ENCODE measurements at places on chromosomes 5 and 9.

- no peak for DNase-seq
These were observed 81.6 kb downstream of the RAI14 start for GRCh38 chr5:34737731-34738130.

DNA sequence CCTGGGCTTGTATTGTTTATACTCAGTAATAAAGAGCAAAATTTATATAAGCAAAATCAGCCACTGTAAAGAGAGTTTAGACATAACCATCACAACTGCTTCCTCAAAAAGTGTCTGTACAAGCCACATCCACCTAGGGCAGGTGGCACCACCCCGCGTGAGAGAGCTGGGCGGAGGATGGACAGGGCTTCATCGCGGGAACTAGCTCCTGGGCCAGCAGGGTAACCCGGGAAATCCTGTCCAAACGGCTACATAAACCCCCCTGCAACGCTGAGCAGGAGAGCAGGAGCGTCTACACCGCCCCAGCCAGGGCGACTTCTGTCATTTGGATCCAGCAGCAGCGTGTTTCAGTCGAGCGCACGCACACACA lies 1.3 kb downstream of the SLC6A3 start:
- DNase-seq = no peak

- no peak for DNase-seq
These were observed 203.9 kb downstream of the C9orf50 start for GRCh38 chr9:129416821-129417539.

DNA sequence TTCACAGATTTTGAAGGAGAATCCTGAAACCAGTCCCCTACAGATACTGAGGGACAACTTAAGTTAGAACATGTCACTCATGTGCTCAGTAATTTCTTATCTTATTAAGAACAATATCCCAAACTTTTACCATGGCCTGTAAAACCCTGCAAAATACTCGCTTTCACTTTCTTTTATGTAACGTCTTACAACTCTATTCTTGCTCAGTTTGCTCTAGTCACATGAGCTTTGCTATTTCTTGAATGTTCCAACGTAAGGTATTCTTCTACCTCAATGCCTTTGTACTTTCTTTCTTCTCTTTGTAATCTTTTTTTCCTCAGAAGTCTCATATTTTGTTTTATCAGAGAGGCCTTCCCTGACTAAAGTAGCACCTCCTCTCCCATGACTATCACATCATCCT lies 14.1 kb downstream of the TMEM38B start:
- no peak for DNase-seq

- peak; percentile 50 for DNase-seq
These were observed 6.4 kb downstream of the GRIA1 start for GRCh38 chr5:153496835-153497234.

DNA sequence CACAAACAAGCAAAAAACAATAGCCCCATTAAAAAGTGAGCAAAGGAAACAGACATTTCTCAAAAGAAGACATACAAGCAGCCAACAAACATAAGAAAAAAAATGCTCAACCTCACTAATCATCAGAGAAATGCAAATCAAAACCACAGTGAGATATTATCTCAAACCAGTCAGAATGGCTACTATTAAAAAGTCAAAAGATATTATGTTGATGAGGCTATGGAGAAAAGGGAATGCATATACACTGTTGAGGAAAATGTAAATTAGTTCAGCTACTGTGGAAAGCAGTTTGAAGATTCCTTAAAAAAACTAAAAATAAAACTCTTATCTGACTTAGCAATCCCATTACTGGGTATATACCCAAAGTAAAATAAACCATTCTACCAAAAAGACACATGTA lies 28.7 kb upstream of the BARX1 start:
- no peak for DNase-seq

DNA sequence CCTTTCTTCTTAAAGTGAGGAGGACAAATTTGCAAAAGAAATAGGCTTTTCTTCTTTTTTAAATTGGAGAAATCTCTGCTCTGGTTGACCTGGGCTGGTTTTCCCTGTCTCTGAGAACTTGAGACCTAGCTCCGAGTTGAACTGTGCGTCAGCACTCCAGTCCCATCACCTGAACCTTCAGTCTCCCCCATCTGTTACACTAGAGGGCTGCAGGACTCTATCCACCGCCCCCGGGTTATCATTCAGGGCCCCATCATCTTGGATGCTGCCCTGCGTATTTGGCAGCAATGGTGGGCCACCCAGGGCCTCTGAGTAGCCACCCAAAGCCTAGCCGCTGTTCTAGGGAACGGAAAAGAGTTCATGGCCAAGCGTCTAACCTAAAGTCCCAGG lies 2.5 kb downstream of the FOXE1 start:
- no peak for DNase-seq

GRCh38 chr9:88064554-88064953 lies 73.7 kb downstream of the SPATA31C2 start:
- no peak for DNase-seq

- no peak for DNase-seq
These were observed 548 bp downstream of the TERT start for GRCh38 chr5:1294206-1294834.

- peak; percentile 60 for DNase-seq
These were observed 10.9 kb upstream of the LAMC3 start for GRCh38 chr9:130997925-130998596.

DNA sequence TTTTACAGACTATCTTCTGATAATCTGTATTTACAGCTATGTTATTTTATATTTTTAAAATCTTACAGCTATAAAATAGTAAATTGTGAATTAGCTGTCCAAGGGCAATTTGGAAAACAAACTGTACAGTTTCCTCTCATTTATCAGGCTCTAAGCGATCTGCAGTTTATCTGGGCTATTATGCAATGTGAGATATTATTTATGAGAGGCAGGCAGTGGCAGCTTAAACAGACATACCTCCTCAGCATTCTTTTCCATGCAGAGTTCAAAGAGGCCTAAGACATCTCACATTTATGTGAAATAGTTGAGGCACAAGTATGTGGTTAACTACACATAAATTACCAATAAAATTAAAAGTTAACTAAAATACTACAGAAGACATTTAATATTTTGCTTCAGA lies 10.2 kb downstream of the NIPSNAP3B start:
- no peak for DNase-seq

GRCh38 chr5:74594137-74595040 lies 46.1 kb downstream of the ENC1 start:
- DNase-seq = no peak

GRCh38 chr5:150781706-150782614 lies 3.4 kb downstream of the SMIM3 start:
- DNase-seq = peak; percentile 69

DNA sequence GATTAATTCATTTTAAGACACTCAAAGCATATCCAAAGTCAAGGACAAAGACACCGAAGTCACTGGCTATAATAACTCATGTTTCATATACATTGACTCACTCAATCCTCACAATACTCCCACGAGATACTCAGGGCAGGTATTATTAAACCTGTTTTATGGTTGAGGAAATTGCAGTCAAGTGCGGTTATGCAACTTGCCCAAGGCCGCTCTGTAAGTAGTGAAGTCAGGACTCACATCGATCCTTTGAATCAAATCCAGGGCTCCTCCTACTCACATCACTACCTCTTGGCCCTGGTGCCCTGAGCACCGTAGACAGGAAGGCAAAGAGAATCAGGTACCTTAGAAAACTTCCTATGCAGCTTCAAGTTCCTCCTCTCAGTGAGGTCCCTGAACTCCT lies 87.8 kb upstream of the APC start:
- DNase-seq = peak; percentile 97

- DNase-seq = no peak
These were observed 124.4 kb upstream of the COL5A1 start for GRCh38 chr9:134517069-134517680.

- no peak for DNase-seq
These were observed 167.6 kb upstream of the SMIM23 start for GRCh38 chr5:171617817-171618591.

DNA sequence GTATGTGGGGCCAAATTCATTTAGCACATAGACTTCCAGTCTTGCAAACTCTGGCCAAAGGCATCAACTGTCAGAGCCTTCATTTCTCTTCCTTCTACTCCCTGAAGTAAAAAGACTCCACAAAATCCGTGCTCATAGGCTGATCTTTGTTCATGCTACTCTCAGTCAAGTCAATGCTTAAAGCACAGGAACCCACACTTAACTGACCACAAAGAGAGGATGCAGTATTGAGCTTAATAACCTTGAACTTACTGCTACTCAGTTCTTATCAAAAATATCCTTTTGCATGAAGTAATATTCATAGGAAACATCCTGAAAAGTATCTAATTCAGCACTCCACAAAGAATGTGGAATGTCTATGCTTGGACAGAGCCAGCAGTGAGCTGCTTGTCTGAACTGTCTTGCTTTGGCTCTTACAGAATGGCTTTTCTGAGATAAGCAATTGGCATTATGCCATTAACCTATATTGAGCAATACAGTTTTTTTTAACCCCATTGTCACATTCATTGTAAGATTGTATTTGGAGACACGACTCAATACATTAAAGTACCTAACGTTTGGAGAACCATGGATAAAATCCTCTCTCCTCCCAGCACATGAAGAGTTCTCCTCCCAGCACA lies 21.7 kb downstream of the LPAR1 start:
- peak; percentile 69 for DNase-seq

DNA sequence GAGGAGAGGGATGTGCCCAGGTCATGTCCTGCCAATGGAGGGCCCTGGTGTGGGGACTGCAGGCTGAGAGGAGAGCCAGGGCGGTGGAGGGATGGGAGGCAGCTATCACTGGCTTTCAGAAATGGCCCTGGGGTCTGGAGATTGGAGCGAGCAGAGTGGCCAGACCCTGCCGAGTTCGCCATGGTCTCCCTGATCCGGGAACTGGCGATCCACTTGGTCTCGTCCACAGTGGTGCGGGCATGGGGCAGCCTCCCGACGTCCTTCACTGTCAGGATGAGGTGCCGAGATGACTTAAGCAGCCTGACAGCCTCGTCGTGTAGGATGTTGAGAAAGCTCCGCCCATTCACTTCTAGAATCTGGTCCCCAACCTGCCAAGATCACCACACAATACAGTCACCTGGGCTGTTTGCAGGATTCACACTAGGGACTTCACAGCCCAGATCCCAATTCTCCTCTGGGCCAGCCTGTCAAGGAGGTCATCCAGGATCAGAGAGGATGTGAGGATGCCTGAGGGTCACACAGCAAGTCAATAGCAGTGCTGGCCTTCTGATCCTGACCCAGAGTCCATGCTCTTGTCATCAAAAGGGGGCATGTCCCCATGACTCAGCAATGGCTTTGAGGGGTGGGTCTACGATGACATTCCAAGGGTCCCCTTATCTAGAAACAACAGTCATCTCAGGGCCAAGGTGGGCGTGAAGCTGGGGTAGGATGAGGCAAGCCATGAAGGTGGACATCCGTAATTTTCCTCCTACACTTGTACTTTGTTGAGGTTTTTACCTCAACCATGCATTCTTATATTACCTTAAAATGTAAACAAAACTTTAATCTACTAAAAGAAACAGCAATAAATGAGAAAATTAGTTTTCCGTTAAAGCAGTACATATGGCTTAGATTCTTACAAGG lies 38.5 kb upstream of the AKNA start:
- DNase-seq = no peak

GRCh38 chr9:32351845-32352244 lies 32.6 kb upstream of the ACO1 start:
- DNase-seq = peak; percentile 16

GRCh38 chr5:132671000-132671399 lies 2.8 kb upstream of the IL4 start:
- DNase-seq = no peak

- DNase-seq = no peak
These were observed 62.4 kb downstream of the MARCHF3 start for GRCh38 chr5:126967808-126968466.

GRCh38 chr5:172407822-172408221 lies 46.5 kb downstream of the SH3PXD2B start:
- peak; percentile 85 for DNase-seq

DNA sequence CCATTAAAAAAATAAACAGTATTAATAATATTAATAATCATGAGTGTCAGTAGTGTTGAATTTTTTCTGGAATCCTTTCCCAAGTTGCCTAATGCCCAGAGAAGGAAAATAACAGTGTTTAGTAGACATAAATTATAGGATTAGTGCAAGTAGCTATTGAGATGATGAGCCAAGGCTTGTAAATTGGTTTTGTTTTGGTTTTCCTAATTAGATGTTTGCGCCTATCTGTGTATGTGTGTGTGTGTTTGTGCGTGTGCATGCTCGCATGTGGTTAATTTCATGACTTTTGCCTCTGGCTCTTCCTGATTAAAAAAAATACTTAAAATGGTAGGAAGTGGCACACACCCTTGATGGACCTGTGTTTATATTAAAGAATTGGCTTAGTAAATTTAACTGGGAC lies 55.4 kb downstream of the FXN start:
- peak; percentile 24 for DNase-seq

GRCh38 chr5:24353016-24353415 lies 291.8 kb downstream of the CDH10 start:
- DNase-seq = no peak

DNA sequence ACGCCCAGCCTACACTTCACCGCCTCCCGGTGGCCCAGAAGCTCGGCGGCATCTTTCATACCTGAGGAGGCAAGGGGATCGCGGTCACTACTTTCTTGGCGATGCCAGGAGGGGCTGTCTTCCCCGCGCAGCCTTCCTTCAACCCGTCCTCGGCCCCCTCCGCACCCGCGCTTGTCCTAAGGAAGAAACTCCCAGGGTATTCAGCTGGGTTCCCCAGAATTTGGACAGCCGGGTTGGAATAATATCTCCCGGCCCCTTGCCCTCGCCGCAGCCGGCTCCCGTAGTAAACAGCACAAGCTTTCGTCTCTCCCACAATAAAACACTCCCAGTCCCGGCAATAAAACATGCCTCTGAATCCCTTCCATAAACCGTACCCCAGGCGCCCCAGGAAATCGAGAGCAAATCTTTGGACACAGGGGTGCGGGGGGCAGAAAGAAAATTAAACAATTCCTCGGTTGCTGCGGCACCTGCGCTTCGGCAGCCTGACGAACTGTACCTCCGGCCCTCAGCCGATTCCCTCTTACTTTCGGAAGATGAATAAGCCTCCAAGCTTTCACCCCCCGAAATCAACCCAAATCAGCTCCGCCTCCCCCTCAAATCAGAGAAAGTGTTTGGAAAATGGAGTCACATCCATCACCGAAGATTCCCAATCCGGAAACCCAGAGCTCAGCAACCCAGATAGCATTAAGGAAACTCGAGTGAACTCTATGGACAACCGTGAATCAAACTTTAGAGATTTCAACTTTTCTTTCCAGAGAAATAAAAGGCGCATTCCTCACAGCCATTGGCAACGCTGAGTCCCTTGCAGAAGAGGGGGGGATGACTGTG lies 1.1 kb downstream of the OTP start:
- DNase-seq = no peak

- no peak for DNase-seq
These were observed 30.5 kb downstream of the XRCC4 start for GRCh38 chr5:83107692-83108420.

DNA sequence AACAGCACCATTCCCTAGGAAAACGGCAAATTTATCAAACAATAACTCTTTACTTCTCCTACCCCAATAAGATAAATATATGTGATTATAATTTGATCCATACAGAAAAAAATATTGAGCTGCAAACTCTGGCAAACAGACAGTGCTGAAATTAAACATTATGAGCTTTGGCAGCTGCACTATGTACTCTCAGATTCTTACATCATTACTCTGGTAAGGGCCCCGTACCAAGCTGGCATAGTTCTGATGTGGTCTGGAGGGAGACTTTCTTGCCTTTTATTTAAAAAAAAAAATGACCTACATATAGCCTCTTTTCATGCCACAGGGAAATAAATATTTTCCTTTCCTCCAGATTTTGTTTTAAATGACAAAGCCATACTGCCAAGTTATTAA lies 95.0 kb downstream of the NR6A1 start:
- no peak for DNase-seq

GRCh38 chr5:109612278-109612905 lies 77.3 kb upstream of the MAN2A1 start:
- DNase-seq = no peak

- no peak for DNase-seq
These were observed 9.2 kb upstream of the ESM1 start for GRCh38 chr5:54994628-54995027.

Measured in epithelial cell of esophagus (primary cell).